ENCODE measurements at places on chromosomes 5 and 9.

GRCh38 chr5:73851471-73852181 is 225.6 kb downstream of the ARHGEF28 start:
- no peak for DNase-seq

DNA sequence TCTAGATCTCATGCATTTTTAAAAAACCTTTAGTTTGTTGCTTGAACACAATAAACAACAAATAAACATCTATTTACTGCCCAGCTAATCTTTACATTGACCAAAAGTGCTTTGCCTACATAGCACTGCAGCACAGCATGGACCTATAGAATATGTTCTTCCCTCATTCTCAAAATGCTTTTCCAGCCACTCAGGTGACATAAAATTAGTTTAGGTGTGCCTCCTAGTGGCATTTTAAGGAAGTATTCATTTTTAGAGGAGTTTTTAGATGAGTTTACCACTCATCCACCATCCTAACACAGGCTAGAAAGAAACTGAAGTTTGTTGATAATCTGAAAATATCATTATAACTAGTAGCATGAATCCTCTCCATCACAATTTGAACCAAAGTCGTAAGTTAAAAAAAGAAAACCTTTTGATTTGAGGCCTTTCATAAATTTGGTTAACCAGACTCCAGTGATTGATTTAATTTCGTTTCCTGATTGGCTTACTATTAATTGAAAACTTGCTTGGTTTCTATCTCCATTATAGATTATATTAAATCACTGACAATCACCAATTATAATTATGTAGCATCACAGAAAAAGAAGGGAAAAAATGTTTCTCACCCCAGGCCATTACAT is 12.6 kb downstream of the PLGRKT start:
- DNase-seq: peak; percentile 29

GRCh38 chr9:124262649-124262972 is 4.9 kb downstream of the NEK6 start:
- DNase-seq: no peak

DNA sequence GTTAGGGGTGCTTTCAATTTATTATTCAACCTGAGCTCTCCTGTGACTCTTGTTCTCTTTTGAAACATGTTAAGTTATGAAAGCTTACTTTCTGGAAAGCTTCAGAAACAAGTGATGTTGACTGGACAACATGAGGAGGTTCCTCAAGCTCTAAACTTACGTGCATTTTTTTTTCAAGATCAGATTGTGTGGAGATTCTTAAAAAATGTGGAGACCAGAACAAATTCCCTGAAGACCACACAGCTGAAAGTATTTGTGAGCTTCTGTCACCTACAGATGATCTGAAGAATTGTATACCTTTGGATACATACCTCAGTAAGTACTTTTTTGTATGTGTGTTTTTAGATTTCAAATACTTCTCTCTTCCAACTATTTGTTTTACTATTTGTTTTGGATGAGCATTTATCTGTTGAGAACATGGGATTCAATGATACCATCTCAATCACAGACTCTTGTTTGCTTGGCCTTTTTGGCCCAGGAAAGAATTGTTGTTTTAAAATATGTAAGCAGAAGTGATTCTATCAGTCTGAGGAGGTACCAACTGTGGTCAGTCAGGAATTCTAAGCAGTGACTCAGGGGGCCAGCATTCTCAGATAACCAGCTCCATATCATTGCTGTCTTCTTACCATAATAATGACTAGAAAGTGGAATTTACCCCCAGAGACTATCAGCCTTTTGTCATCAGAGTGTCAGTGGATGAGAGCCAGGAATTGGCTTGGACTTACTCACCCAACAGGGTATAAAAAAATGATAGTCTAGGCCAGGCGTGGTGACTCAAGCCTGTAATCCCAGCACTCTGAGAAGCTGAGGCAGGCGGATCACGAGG is 34.4 kb upstream of the GLIPR2 start:
- DNase-seq: no peak

DNA sequence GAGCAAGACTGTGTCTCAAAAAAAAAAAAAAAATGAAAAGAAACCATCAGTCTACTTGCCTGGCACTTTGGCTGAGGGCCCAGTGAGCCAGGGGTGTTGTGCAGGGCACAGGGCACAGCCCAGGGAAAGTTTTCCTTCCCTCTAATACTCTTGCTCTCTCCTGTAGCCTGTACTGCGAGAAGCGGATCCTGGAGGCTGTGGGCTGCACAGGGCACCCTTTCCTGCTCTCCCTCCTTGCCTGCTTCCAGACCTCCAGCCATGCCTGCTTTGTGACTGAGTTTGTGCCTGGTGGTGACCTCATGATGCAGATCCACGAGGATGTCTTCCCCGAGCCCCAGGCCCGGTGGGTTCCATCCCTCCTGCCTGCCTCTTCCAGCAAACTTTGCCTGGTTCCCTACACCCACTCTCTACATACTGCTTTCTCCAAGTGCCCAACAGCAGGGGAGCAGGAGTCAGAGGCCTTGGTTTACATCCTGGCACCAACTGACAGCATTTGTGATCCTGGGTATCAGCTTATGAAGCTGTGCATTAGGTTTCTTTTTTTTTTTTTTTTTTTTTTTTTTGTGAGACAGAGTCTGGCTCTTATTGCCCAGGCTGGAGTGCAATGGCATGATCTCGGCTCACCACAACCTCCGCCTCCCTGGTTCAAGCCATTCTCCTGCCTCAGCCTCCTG is 7.2 kb downstream of the ZDHHC12 start:
- no peak for DNase-seq

- no peak for DNase-seq
Measured at GRCh38 chr5:25027061-25027460, 382.3 kb upstream of the CDH10 start.

- no peak for DNase-seq
Measured at GRCh38 chr9:14437354-14438231, 123.7 kb upstream of the NFIB start.

DNA sequence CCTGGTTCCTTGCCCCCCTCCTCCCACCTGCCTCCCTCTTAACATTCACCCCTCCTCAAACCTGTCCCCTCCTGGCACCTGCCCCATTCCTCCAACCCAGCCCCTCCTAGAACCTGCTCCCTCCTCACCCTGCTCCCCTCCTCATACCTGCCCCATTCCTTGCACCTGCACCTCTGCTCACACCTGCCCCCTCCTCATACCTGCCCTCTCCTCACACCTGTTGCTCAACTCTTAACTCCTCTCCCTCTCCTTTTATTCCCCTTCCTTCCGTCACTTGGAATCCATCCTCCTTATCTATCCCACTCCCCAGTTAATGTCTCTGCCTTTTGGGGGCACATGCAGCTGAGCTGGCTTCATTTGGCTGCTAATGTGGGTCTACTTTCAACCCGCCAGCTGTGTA is 712.1 kb downstream of the MTRR start:
- no peak for DNase-seq

DNA sequence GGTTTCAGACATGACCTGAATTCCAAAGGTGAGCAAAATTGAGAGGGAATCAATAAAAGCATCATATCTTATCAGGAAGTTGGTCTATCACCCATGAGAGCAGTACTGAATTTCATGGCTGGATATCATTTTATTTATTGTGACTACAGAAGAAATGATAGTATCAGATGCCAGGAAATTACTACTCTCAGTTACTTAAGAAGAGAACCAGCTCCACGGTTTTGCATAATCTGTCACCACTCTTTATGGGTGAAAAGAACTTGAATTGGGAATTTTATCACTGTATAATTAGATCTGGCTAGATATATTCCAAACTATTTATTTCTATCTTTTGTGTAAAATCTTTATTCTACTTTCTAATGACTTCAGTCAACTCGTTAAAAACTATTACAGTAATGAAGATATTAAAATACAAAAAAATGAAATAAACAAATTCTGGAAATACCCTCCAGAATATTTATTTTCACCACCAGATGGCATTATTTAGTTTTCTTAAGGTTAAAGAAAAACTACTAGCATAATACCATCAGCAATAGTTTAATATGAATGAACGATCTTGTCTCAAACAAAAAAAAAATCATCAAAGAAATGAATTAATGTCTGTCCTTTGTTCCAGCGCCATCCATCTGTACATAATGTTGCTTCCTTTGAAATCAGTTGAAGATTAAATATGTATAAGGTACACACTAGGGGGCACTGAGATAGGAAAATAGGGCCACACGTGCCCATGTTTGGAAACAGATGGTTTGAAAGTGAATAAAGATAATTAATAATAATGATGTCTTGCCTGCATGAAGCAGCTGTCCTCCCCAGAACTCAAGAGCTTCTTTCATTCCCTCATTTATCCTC is 84.7 kb upstream of the SLCO6A1 start:
- DNase-seq: peak; percentile 6

DNA sequence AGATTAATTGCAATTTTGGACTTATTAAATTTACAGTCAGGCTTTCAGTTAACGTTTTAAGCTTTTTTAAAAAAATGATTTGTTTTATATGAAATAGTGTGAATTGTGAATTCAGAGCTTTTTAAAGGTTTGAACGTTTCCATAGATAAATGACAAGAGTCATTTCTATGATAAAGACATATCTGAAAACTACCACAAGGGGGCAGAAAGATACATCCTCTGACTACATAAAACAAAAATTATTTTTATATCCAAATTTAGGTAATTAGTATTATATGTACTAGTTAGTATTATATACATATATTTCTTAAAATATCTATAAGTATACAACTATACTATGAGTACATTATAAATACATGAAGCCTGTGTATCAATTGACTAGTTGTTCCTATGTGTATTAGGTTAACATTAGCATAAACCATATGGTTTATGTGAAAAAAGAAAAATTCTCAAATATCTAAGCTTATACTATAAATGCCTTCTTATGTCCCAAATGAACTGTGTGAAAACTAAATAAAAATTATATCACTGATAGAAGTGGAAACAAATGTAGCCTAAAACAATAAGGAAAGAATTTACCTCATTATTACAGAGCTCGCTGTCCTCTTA is 155.2 kb downstream of the MEF2C start:
- DNase-seq: peak; percentile 9

All from immature natural killer cell (primary cell).